ENCODE measurements at places on chromosomes 11 and 22.

DNA sequence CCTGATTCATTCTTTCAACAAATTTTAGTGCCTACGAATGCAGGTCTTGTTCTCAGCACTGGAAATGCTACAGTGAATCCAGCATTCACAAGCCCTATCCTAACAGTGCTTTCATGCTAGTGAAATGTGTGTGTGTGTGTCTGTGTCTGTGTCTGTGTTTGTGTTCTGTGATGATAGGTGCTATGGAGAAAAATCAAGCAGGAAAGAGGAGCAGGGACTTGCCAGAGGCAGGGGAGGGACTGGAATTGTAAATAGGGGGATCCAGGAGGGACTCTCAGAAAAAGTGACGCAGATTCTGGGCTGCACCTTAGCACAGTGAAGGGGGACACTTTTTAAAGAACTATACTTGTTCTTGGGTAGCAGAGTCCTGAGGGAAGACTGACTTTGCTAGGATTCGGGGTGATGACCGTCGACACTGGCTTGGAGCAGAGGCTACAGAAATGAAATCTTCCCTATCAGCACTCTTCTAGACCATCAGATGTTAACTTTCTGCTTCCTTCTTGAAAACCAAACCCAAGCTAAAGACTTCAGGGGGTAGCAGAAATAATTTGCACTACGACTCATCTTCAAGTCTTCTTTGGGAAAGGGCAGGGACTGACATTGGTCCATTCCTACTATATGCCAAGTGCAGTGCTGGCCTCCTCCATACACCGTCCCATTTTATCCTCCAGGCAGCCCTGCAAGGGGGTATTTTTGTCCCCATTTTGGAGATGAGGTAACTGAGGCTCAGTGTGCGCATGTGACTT lies 39.3 kb upstream of the PTPRJ start:
- no peak overlapping the region for H3K4me3 ChIP-seq
- H3K4me1 ChIP-seq, result peaks cover 47% of the 10 kb centered on the region
- H3K36me3 ChIP-seq, result peaks cover 3% of the 10 kb centered on the region
- DNase-seq, result no peak
- H3K27me3 ChIP-seq, result no peaks in the 10 kb centered on the region

DNA sequence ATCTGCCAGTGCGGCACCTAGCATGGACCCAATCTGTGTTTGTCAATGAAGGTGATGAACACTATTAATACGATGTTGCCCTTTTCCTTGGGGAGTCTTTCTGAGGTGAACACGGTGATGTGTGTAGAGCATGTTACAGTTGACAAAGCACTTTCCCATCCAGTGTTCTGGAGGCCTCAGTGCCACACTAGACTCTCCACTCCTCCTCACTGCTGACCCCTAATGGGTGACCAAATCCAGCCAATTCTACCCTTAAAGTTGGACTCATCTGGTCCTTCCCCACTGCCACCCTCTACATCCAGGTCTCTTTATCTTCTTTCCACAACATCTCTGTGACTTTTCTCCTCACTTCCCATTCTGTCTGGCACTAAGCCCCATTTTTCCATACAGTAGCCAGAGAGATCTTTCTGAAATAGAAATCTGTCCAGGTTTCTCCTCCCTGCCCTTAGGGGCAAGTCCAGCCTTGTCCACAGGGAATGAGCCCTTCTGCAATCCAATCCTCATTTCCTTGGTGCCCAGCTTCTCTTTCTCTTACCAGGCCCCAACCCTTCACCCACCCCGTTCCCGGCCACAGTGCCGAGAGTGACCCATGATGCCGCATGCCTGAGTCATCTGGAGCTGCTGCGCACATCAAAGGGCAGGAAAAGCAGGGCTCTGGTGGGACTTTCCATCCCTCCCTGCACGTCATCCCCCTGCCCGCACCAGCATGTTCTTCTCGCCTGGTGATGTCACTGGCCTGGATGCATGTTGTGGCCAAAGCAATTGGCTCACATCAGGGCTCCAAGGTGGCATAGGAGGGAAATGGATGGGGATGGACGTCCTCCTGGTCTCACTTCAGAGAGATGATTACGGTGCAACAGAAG lies 64.2 kb downstream of the RASSF10 start:
- H3K4me1 ChIP-seq, result peaks cover 51% of the 10 kb centered on the region
- H3K27ac ChIP-seq, result peak overlapping the region; percentile 94
- no peaks in the 10 kb centered on the region for H3K27me3 ChIP-seq
- peak overlapping the region; percentile 5 for H3K4me3 ChIP-seq
- H3K36me3 ChIP-seq, result no peaks in the 10 kb centered on the region

- H3K4me3 ChIP-seq, result no peak overlapping the region
- H3K27ac ChIP-seq, result no peak overlapping the region
- no peaks in the 10 kb centered on the region for H3K27me3 ChIP-seq
Observed at GRCh38 chr22:36175892-36176291, 15.3 kb upstream of the APOL3 start.

GRCh38 chr11:12090761-12091258 lies 19.6 kb upstream of the MICAL2 start:
- H3K4me1 ChIP-seq, result peaks cover 99% of the 10 kb centered on the region
- DNase-seq, result peak; percentile 91
- peak overlapping the region; percentile 20 for H3K4me3 ChIP-seq

GRCh38 chr22:20552443-20553401 lies 45.3 kb downstream of the MED15 start:
- no peak for DNase-seq
- H3K27me3 ChIP-seq, result no peaks in the 10 kb centered on the region
- H3K36me3 ChIP-seq, result peaks cover 35% of the 10 kb centered on the region
- no peak overlapping the region for H3K27ac ChIP-seq
- H3K4me1 ChIP-seq, result peaks cover 26% of the 10 kb centered on the region

- H3K27me3 ChIP-seq, result peaks cover 78% of the 10 kb centered on the region
- no peak overlapping the region for H3K4me3 ChIP-seq
- DNase-seq, result no peak
- no peaks in the 10 kb centered on the region for H3K36me3 ChIP-seq
Observed at GRCh38 chr22:39988386-39989114, 6.2 kb upstream of the FAM83F start.

GRCh38 chr22:31090217-31091085 lies 9.3 kb downstream of the SMTN start:
- no peaks in the 10 kb centered on the region for H3K4me1 ChIP-seq
- DNase-seq, result no peak
- H3K27me3 ChIP-seq, result no peaks in the 10 kb centered on the region
- H3K4me3 ChIP-seq, result no peak overlapping the region

Measured in Calu3 (cell line).